Stimulated activated CD4-positive, alpha-beta T cell treated with anti-CD3 and anti-CD28 coated beads, Interleukin-4, amount 100 ng/mL, for 24 hours (primary cell): ENCODE measurements at places on chromosomes 5 and 9.

GRCh38 chr9:23829580-23830475 lies 3.8 kb upstream of the ELAVL2 start:
- DNase-seq = no peak

- DNase-seq = no peak
These were observed 26.6 kb downstream of the MLANA start for GRCh38 chr9:5917273-5917672.

DNA sequence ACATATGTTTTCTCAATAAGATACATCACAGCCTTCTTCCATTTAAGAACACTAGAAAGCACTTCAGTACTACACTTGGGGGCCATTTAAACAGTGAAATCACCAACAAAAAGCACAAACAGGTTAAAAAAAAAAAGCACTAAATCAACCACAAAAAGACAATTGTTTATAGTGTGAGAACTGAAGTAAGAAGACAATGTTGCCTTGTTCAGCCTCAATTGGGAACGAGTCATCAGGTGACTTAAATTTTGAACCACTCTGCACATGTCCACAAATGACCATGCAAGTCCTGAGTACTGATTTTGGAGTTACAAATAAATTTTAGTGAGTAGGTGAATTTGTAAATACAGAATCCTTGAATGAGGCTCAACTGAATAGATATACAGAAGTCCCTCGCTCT lies 37.2 kb upstream of the HNRNPA0 start:
- no peak for DNase-seq

DNA sequence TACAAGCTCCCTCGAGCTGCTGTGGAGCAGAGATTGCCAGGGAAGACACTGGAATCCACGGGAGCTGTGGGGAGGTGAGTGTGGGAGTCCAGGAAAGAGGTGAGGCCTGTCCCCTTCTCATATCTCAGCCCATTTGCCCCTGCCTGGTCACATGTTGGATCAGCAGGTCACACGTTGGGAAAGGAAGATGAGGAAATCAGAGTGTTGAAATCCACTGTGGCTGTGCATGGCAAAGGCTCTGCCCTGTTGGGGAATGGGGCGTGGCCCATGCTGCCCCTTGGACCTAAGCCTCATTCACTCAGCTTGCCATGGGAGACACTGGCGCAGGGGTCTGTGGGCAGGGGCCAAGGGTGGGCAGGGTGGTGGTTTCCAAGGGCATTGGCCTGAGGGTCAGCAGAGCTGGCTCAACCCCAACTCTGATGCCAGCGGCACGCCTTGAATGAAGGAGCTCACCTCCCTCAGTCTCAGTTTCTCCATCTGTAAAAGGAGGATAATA lies 85.4 kb upstream of the CPEB4 start:
- no peak for DNase-seq

DNA sequence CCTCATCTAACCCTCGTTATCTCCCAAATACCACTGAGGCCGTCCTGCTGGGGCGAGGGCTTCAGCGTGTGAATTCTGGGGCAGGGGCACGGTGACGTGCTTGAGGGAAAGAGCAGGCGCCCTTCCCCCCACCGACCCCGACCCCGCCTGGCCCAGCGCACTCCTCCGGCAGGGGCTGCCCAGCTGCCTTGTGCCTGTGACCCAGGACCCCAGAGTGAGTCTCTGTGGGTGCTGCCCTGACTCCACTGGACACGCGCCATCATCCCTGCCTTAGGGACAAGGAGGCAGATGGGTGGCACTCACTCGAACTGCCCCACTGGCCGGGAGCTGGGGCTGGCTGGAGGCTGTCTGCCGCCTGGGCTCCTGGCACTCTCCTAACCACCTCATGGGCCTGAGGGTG lies 136.2 kb upstream of the LPCAT1 start:
- no peak for DNase-seq

- no peak for DNase-seq
These were observed 2.6 kb upstream of the FREM1 start for GRCh38 chr9:14912859-14913258.

DNA sequence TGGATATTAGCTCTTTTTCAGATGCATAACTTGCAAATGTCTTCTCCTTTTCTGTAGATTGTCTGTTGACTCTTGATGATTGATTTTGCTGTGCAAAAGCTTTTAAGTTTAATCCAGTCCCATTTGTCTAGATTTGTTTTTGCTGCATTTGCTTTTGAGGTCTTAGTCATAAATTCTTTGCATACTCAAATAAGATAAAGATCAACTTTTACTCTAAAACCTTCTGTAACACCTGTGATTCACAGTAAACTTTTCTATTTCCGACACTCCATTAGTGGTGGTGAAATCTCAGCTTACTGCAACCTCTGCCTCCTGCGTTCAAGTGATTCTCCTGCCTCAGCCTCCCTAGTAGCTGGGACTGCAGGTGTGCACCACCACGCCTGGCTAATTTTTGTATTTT lies 239.0 kb upstream of the ST8SIA4 start:
- DNase-seq = no peak

- DNase-seq = no peak
These were observed 397.8 kb downstream of the ARRDC3 start for GRCh38 chr5:90985341-90985740.

- DNase-seq = no peak
These were observed 309.0 kb downstream of the MAN2A1 start for GRCh38 chr5:109998726-109999125.

DNA sequence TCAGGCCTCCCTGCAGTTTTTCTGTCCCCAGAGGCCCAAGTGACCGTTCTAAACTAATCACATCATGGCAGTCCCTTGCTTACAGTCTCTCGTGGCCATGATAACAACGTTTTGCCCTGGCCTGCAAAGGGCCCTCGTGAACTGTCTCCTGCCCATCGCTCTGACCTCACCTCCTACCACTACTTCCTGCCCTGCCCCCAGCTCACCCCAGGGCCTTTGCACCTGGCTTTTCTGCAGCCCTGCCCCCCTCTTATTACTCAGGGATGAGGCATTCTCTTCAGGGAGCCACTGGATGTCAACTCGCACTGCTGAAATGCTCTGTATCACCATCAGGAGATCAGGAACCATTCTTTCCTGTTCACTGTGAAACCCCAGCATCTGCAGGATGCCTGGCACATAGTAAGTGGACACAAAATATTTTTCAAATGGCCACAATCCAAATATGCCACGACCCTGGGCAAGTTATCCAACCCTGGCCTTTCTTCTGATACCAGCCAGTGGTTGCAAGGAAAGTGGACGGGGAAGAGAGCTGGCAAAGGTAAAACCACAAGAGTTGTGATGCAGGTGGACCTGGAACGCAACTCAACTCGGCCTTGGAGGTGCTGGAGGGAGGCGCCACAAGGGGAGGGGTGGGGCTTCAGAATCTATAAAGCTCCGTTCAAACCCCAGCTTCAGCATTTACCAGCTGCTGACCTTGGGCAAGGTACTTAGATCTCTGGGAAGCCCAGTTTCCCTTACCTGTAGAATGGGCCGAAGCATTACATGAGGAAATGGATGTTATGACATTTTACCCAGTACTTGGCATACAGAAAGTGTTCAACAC lies 1.7 kb downstream of the SNCB start:
- no peak for DNase-seq

DNA sequence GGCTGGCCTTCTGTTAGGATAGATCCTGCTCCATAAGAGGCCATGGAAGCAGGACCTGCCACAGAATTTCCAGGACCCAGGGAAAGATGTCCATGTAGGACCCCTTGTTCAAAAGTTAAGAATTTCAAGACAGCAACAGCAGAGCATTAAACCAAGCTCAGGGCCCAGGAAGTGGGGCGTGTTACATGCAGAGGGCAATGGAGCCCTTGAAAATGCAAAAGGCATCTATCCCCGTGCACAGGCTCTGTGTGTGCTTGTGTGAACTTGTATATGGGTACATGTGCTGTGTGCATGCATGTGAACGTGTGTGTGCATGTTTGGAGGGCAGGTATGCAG lies 14.4 kb upstream of the NKD2 start:
- DNase-seq = no peak

- DNase-seq = no peak
These were observed 152.6 kb downstream of the MED27 start for GRCh38 chr9:131927091-131927490.
